ENCODE measurements at places on chromosomes 11 and 22. TPM values are rescaled to one million over a fixed set of nuclear protein-coding genes. Genes with fewer than 3 reads are reported as not detected.

DNA sequence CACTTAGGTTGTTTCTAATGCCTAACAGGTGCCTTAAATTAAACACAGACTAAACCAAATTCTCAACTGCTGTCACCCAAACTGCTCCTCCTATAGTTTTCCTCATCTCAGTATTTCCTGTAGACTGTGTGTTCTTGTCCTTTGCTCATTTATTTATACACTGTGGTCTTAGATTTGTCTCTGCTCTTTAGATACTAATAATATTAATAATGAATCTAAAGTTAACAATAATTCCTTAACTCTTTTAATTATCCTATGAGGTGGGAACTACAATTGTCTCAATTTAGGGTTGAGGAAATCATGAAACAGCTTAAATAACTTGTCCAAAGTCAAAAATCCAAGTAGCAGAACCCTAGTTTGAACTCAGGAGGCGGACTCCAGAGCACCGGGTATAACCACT, 43.9 kb upstream of the YPEL1 start:
- no peak for DNase-seq

GRCh38 chr11:67420147-67420645, 4.7 kb downstream of the CARNS1 start:
- DNase-seq: no peak

GRCh38 chr11:114883472-114883871, 205.1 kb downstream of the NXPE2 start:
- no peak for DNase-seq

DNA sequence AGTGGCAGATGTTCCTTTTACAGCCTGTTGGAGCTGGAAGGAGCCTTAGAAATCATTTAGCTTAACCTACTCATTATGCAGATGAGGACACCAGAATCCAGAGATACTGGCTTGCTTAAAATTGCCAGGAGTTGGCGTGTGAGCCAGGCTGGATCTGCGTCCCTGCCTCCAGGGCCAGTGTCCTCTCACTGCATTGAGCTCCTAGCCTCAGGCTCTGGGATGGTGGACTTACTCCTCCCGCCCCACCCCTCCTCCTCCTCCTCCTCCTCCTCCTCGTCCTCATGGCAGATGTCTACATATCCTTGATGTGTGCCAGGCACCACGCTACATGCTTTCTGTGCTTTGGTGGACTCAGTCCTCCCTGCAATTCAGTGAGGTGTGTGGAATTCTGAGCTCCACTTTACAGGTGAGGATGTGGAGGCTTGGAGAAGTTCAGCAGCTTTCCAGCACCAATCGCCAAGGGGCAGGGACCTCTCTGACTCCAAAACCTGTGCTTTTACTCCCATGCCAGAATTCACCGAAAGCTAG, 24.1 kb downstream of the ADAMTS15 start:
- DNase-seq: no peak

GRCh38 chr22:41831383-41831782, 1.5 kb upstream of the SREBF2 start:
- DNase-seq: peak; percentile 41

DNA sequence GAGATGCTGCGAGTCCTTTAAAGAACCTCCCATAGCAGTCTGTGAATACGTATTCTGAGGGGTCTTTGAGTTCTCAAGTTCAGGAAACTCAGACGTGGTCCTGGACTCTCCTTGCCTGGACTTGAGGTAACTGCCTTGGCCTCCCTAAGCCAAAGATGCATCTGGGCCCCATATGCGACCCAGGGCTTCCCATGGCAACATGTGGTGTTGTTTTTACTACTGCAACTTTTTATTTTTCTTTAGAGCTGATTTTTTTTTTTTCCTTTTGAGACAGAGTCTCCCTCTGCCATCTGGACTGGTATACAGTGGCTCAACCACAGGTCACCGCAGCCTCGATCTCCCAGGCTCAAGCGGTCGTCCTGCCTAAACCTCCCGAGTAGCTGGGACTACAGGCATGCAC, 321.1 kb downstream of the ST3GAL4 start:
- DNase-seq: no peak

DNA sequence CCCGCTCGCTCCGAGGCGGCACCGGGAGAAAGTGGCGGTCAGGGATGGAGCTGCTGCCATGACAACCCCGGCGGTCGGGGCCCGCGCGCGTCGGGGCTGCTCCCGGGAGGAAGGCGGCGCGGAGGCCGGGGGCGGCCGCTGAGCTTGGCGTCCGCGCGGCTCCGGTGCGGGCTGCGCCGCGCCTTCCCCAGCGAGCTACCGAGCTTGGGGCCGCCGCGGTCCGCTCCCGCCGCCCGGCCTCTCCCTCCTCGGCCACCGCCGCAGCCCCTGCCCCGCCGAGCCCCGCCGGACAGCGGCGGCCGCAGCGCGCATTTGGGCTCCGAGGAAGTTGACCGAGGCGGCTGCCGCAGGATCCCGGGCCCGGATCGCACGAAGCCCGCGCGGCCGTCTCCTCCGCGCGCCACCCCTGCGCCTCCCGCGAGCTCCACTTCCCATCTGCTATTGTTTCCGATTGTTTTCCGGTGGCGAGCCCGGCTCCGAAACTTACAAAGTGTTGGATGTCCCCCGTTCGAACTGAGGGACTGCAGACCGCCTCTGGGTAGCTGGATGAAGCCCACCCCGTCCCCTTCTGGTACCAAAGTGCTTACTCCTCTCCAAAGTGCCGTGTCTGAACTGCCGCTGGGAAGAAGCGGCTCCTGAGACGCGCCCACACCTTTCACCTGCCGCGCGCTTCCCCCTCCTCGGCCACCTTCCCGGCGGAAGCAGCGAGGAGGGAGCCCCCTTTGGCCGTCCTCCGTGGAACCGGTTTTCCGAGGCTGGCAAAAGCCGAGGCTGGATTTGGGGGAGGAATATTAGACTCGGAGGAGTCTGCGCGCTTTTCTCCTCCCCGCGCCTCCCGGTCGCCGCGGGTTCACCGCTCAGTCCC, 540.3 kb downstream of the NTM start:
- DNase-seq: peak; percentile 55

DNA sequence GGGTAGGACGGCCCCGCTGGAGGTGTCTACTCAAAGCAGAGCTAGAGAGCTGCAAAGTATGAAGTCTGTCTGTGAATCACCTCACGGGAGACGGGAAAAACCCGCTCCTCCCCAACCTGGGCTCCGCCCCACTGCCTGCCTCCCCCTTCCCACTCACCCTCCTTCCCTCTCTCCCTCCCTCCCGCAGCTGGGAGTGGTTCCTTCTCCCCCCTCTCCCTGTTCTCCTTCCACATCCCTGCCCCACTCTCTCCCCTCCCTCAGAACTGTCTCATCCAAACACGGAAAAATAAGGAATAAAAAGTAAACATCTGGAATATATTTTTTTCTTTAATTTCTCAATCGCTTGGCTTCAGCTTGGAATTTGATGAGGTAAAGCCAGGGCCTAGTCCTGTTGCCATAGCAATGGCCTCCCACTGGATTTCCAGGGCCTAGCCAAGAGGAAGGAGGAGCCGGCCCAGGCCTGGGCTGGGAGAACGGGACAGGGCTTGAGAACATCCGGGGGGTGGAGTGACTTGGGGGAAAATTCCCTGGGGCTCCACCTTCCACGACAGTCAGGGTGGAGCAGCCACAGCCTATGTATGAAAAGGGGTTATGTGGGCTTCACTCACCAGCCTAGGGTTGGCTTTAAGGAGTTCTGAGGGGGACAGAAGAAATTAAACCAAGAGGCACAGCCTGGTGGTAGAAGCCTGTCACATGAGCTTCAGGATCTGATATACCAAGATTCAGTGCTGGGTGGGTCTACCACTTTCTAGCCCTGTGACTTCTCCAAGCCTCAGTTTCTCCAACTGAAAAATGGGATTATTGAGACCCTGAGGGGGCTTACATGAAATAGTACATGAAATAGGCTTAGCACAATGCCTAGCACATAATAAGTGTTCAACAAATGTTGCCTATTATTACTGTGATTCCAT, 2.2 kb downstream of the TNKS1BP1 start:
- peak; percentile 93 for DNase-seq

- DNase-seq: no peak
Observed at GRCh38 chr11:32772731-32773130, 21.7 kb downstream of the CCDC73 start.

DNA sequence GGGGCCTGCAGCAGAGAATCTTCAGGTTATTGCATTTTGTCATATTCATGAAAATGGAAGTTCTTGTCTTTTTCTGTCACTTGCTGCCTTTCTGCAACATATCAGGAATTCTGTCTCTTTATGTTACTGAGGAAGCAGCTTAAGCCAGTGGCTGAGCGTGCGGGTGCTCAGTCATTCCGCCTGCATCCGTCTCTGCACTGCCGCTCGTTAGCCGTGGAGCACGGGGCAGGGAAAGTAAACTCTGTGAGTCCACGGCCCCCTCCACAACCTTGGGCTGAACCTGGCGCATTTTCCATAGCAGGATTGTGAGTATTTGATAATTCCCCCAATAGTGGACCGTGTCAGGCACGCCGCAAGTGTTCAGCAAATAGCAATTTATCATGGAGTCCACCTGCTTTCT, 1007.7 kb downstream of the BRD1 start:
- DNase-seq: no peak

DNA sequence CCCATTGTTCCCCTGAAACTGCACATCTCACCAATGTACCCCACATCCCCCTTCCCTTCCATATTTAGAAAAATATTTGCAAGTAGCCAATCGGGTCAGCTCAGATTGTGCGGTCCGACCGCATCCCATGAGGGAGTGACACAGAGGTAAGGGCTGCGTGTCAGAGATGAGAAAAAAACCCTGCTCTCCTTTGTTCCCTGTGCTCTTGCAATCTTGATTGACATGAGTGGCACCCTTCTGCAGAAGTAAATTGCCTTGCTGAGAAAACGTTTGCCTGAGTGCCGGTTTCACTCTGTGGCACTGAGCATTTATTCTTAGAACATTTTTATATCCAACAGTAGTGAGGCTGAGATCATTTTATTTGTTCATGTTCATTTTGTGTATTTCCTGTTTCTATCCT, 81.6 kb upstream of the CCDC90B start:
- DNase-seq: no peak

DNA sequence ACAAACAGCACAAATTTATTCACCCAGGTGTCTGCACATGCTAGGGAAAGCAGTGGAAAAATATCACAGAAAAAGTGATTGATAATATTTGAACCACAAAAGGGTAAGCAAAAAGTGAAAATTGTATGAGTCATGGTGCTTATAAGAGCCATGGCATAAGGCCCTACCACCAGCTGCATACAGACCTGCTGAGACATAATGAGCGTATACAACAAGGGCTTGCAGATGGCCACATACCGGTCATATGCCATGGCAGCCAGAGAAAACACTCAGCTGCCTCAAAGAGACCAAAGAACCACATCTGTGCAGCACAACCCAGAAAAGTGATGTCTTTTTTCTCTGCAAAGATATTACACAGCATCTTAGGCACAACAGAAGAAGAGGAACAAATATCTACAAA, 71.4 kb upstream of the OR9G4 start:
- no peak for DNase-seq

GRCh38 chr11:36512016-36512415, 1.9 kb upstream of the TRAF6 start:
- no peak for DNase-seq

DNA sequence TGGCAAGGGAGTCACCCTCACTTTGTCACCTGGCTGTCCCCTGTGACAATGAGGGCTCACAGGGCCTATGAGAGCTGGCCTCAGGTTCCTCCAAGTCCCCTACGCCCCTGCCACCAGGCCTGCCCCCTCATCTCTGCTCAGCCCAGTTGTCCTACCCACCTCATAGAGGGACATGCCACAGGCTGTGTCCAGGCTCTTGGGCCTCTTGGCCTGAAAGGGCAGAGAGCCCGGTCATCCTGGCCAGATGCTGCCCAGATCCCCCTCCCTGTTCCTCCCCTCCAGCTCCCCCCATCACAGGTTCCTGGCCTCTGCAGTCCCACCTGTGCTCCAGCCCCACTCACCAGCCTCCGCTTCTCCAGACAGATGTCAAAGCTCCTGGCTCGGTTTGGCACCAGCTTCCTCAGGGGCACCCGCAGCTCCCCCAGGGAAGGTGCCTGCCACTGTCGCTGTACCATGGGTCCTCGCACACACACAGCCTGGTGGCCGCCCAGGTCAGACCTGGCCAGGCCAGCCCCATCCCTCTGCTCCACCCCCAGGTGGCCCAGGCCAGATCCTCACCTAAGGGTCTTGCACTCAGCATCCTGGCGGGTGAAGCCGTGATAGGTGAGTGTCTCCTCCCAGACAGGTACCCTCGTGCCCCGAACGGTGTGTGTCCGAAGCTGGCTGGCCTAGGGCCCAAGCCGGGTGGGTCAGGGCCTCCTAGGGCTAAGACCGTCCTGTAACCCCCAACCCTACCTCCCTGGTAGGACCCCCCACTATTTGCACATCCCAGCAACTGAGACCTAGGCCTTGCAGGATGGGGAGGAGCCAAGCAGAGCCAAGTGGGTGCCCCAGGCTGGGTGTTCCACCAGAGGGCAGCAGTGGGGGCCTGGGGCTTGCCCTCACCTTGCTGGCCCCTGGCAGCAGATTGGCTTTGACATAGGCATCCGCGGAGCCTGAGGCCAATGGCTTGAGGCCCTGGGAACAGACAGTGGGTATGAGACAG, 8.3 kb downstream of the NDUFV1 start:
- DNase-seq: no peak

- DNase-seq: no peak
Observed at GRCh38 chr11:111461460-111462235, 50.5 kb downstream of the BTG4 start.

GRCh38 chr11:62602141-62603071, 741 bp upstream of the MTA2 start:
- DNase-seq: peak; percentile 64

GRCh38 chr11:102798012-102798746, at the start of gene MMP1:
Gene MMP1, minus strand, starts transcription at chr11:102798160. Its CDS starts 68 bp downstream, at chr11:102798092.
- no peak for DNase-seq

GRCh38 chr11:70853068-70853769, 399.2 kb downstream of the SHANK2 start:
- DNase-seq: no peak

- no peak for DNase-seq
Observed at GRCh38 chr11:64321533-64321932, 3.6 kb downstream of the PRDX5 start.

GRCh38 chr11:104090767-104091166, 54.3 kb downstream of the DDI1 start:
- DNase-seq: peak; percentile 59

GRCh38 chr22:50403701-50404101, 60.6 kb downstream of the PPP6R2 start:
- DNase-seq: peak; percentile 46

DNA sequence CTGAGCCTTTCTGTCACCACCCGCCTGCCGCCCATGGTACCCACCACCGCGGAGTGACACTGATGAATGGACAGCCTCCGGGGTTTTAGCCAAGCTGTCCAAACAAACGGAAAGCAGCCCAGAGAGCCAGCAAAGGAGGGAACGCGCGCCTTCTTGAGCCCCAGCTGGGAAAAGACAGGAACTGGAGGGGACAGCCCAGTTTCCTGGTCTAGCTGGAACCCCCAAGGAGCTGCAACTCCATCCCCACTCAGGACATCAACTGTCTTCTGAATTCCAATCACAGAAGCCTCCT, 33.7 kb downstream of the SHISAL1 start:
- DNase-seq: no peak

Gene XKR3
- polyA plus RNA-seq: not detected

Gene GSC2
- not detected for polyA plus RNA-seq

Gene MRGPRE
- polyA plus RNA-seq: not detected

Gene MPEG1
- 11.6 TPM for polyA plus RNA-seq

Gene TMEM80
- 21.0 TPM for polyA plus RNA-seq

Gene MMP27
- polyA plus RNA-seq: not detected

Gene FRMD8
- polyA plus RNA-seq: 11.4 TPM

Gene MRGPRF
- 17.4 TPM for polyA plus RNA-seq

Gene TSPAN18
- polyA plus RNA-seq: 48.1 TPM

Gene CPT1B
- 52.6 TPM for polyA plus RNA-seq

Gene MUC15
- polyA plus RNA-seq: 0.48 TPM

Gene TEX12
- 0.23 TPM for polyA plus RNA-seq

Gene C22orf42
- polyA plus RNA-seq: not detected

Gene CCDC88B
- polyA plus RNA-seq: 4.5 TPM
